ENCODE measurements at places on chromosomes 7 and 10.

- no peak for DNase-seq
Observed at GRCh38 chr10:5509691-5510090, 10.3 kb upstream of the CALML5 start.

- no peak for DNase-seq
Observed at GRCh38 chr7:79137942-79138341, 315.5 kb downstream of the MAGI2 start.

DNA sequence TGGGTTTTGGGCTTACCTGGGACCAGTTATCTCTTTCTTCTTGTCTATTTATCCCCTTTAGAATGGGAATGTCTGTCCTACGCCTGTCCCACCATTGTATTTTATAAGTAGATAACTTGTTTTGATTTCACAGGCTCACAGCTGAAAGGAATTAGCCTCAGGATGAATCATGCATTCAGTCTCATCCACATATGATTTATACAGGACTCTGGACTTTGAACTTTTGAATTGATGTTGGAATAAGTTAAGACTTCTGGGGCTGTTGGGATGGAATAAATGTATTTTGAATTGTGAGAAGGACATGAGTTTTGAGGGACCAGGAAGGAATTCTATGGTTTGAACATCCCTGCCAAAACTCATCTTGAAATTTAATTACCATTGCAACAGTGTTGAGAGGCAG is 112.6 kb downstream of the AMPH start:
- no peak for DNase-seq

GRCh38 chr7:128710481-128710880 is 28.7 kb upstream of the CALU start:
- DNase-seq = no peak

GRCh38 chr7:101235050-101235449 is 2.6 kb downstream of the CLDN15 start:
- no peak for DNase-seq

GRCh38 chr7:150778014-150778737 is 22.0 kb downstream of the TMEM176B start:
- DNase-seq = no peak

DNA sequence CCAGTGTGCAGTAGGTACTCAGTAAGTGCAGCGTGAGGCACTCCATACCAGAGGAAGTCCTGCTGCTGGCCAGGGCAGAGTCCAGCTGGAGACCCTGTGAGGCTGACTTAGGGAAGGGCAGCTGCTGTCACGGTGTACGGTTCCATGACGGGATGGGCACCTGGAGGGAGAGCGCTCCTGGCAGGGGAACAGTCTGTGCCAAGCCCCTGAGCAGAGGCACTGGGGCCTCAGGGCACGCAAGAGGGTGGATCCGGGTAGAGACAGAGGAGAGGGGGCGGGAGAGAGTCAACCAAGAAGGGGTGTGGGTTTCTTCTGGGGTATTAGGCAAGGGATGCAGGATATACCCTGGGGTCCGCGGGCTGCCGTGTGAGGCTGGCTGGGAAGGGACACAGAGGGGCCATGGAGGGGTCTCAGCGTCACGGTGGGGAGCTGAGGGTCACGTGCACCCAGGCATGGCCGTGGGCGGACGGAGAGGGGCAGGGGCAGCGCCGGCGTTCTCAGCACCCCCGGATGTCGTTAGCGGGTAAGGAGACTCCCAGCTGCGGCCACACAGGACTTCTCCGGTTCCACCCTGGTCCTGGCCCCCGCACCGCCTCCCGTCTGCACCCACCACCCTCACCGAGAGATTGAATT is 70.5 kb downstream of the MICALL2 start:
- DNase-seq = no peak

- no peak for DNase-seq
Observed at GRCh38 chr7:155378959-155379871, 78.7 kb upstream of the EN2 start.

All from activated CD8-positive, alpha-beta T cell treated with anti-CD3 and anti-CD28 coated beads, Interleukin-2, amount 10 ng/mL, durations not matched to agents 7 days and 5 days (primary cell).